ENCODE measurements at places on chromosomes 11 and 22.

GRCh38 chr11:133649040-133649439 is 116.7 kb upstream of the OPCML start:
- DNase-seq, result no peak

- no peak for DNase-seq
Measured at GRCh38 chr11:23903044-23903704, 593.7 kb upstream of the LUZP2 start.

DNA sequence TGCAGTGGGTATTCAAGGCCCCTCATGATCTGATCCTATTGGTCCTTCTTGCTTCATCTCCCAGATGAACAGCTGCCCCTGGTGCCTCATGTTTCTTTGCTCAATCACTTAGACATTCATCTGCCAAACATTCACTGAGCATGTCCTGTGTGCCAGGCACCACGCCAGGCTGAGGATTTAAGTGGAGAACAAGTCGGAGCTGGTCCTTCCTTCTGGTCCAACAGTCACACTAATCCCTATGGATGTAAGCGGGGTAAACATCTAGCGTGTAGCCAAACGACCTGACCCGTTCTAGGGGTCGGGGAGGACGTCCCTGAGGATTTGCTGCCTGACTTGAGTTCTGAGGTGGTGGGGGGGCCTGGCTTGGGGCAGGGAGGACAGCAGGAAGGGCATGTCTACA is 21.9 kb downstream of the ZMAT5 start:
- DNase-seq, result no peak

GRCh38 chr11:125235071-125235471 is 70.5 kb downstream of the PKNOX2 start:
- no peak for DNase-seq

DNA sequence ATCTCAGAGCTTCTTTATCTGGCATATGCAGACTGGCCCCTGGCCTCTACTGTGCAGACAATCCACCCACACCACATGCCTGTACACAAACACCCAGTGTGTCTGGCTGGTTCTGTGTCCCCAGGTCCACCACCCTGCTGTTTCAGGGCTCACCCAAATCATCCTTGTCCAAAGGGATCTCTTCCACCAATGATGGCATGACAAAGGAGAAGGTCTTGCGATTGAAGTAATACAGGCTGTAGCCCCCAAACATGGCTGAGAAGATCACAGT is 1.7 kb downstream of the SLC37A4 start:
- DNase-seq, result no peak

DNA sequence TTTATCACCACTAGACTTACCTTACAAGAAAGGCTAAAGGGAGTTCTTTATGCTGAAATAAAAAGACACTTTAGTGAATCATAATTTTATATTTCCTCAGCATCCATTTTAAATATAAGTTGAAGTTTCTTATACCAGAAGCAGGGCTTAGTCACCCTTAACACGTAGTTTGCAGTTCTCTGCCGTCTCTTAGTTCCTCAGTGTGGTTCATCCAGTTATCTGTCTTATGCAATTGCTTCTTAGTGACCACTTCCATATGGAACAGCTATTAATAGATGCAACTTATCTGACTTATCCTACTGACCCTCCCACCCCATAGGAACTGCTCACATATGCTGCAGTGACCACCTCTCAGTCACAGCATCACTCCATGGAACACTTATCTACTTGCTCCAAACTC is 11.7 kb upstream of the SLC36A4 start:
- DNase-seq, result no peak

DNA sequence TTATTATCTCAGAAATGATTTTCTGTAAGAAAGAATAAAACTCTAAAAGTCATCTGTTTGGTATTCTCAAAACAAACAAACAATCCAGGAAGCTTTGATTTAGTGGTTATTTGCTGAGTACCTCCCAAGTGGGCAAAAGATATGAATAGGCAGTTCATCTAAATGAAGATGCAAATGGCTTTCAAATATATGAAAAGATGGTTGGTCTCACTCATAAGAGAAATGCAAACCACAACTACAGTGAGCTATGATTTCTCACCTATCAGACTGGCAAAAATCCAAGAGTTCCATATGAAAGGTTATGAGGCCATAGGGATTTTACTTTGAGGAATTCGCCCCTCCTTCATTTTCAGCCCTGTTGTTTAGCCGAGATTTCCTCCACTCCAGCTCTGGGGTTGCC is 11.3 kb upstream of the P2RY2 start:
- no peak for DNase-seq

- DNase-seq, result no peak
Measured at GRCh38 chr11:115672412-115672811, 168.2 kb upstream of the CADM1 start.

DNA sequence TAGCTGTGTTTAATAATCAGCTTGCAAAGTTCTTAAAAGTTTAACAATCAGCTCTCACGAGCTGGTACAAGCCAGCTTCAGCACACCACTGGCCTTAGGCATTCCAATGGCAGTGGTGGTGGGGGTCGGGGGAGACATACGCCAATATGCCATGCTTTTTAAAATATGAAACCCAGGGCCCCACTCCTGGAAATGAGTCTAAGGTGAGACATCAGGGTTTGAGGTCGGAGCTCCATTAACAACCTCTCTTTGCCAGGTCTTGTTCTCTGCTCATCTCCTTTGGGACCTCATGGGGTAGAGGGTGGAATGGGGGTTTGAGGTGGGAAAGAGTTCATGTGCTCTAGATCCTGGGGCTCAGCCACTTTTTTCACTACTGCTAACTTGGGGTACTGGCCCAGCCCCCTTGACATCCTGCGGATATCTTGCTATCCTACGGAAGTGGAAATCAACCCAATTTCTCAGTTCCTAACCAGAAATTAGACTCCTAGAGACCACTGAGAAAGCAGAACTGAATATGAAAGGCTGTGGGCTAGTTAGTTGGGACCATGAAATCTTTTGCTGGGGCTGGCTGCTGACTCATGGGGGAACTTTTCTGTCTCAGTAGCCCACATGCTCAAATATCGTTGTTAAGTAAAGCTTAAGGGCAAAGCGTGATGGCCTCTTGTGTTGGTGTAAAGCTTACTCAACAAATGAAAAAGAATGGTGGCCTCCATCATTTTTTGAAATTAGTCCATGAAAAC is 90.1 kb downstream of the PDHX start:
- peak; percentile 95 for DNase-seq

GRCh38 chr22:34017205-34017604 is 96.9 kb upstream of the LARGE1 start:
- no peak for DNase-seq

DNA sequence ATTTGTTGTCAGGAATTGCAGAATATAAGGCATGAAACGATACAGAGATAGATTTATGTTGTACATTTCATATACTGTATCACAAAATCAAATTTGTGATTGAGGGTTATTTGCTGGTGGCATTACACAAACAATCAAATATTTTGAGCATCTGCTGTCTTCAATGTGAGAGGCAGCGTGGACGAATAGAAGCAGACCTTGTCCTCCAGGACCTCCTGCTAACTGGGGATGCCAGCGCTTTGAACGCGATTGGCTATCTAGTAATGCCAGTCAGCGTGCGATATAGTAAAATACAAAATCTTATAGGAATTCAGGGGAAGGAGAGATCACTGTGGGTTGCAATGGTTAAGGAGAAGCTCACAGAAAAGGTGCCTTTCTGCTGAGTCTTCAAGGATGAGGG is 631 bp upstream of the SNX19 start:
- DNase-seq, result no peak

- peak; percentile 83 for DNase-seq
Measured at GRCh38 chr11:124069429-124070401, 28.6 kb upstream of the OR10G7 start.
